ENCODE measurements at places on chromosomes 11 and 22. TPM values are rescaled to one million over a fixed set of nuclear protein-coding genes. Genes with fewer than 3 reads are reported as not detected.
A peak's percentile ranks its signal among the peaks of the same experiment; 100 is the strongest.

DNA sequence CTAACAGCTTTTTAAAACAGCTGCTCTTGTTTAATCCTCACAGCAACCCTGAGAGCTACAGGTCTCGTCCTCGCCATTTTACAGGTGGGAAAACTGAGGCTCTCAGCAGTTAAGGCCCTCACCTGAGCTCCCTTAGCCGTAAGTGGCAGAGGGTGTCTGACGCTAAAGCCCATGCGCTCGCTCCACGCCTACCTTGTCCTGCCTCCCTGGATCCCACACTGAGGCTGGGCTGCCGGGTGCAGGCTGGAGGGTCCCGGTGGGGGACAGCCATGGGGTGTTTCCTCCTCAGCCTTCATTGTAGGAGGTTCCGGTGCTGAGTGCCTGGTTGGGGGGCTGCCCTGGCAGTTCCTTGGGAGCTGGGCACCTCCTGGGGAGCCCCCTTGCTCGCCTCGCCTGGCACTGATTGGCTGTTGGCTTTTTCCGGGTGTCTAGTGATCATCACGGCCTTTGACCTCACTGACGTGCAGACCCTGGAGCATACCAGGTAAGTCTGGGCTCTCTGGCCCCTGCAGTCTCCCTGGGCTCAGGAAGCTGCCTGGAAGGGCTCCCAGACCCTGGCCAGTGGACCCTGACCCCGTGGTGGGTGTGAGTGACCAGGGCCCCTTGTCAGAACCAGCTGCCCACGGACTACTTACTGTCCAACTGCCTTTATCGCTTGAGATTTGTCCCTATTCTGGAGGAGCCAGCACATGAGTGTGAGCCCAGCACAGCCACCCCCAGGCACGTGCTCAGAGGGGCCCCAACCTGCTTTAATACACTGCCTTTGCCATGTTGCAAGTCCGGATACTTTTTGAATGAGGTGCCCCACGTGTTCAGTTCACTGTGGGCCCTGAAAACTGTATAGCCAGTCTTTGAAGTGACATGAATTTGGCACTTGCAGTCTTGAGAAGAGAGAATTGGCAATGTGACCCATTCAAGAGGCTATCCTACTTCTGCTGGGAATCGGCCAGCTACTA lies 12.6 kb downstream of the RAB36 start:
- peak; percentile 43 for DNase-seq

DNA sequence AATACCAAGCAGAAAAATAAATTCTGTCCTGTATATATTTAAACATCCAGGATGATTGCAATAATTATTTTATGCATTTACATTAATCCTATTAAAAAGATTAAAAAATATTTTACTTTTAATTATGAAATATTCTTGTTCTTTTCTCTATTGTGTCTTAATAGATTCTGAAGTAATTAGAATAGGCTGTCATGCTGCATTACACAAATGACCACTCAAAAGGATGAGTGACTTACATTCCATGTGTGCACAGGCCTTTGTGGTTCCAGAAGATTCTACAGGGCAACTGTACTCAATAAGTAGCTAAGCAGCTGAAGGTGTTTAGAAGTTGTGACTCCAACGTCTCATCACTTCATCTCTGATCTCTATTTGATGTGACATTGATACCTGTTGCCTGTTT lies 745.9 kb upstream of the CCDC179 start:
- no peak for DNase-seq

BACE1-AS gene
- 8.9 TPM for total RNA-seq

GRCh38 chr11:69924308-69925161 lies 105.3 kb upstream of the FGF3 start:
- DNase-seq, result no peak

- DNase-seq, result no peak
Observed at GRCh38 chr22:22573047-22573889, 14.2 kb upstream of the PRAME start.

DNA sequence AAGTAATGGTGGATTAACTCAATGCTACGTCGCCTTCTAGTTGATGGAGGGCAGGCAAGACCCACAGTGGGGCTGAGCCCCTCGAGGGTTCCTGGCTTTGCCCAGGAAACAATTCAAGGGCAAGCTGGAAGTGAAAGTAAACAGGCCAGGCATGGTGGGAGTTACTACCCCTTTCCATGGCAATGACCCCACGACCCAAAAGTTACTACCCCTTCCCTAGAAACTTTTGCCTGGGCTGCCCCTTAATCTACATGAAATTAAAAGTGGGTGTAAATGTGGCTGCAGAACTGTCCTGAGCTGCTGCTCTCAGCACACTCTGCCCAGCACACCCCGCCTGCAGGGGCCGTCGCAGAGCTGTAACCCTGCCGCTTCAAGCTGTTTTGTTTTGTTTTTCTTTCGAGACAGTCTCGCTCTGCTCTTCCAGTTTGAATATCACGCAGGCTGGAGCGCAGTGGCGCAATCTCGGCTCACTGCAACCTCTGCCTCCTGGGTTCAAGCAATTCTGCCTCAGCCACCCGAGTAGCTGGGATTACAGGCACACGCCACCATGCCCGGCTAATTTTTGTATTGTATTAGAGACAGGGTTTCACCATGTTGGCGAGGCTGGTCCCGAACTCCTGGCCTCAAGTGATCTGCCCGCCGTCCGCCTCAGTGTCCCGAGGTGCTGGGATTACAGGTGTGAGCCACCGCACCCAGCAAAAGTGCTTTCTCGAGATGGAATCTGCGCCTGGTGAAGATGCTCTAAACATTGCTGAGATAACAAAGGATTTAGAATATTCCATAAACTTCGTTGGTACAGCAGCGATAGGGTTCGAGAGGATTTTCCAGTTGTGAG lies 5.9 kb upstream of the RNH1 start:
- no peak for DNase-seq

DNA sequence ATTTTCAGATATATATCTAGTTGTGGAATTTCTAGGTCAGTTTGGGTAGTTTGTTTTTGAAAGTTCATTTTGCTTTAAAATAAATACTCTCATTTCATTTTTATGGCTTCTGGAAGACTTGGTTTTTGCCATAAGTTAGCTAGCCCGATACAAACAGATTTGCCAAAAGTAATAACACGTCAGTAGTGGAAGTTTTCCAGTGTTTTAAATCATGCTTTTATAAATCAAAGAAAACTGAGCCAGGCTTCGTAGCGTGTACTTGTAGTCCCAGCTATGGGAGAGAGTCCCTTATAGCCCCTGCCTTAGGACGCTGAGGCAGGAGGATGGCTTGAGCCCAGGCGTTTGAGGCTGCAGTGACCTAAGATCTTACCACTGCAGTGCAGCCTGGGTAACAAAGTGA lies 21.7 kb upstream of the MICALL1 start:
- DNase-seq, result no peak

Data from right cardiac atrium (tissue), 5 donors.